ENCODE measurements at places on chromosomes 12 and 14.

DNA sequence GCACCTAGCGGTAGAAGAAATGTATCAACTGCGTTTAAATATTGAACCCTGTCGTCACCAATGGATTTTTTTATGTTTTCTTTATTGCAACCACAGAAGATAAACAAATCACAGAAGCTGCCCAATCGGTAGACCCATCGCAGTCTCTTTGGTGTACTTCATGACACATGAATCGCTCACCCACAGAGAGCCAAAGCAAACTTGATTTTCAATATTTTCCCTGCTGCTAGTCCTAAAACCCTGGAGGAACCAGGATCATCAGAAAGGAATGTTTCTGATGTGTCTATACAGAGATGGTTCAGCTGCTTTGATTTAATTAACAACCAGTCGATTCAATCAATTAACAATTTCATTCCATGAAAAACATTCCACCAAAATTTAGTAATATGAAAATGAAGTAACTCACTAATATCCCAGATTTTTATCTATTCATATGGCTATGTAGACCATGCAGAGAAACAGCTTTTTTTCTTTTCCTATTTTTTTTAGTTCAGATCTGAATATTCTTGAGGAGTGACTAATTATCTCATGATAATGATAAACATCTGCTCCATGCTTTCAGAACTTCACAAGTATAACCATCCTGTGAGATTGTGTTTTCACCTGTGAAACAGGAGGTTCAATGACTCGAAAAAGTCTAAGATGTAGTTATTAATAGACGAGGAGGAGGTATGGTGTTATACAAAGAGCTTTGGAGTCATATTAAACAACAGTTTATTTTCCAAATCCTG, 46.1 kb downstream of the DIO2 start:
- DNase-seq = no peak

GRCh38 chr12:28555748-28556147, 365.5 kb downstream of the CCDC91 start:
- no peak for DNase-seq

- no peak for DNase-seq
Observed at GRCh38 chr12:62028536-62028935, 231.7 kb upstream of the USP15 start.

DNA sequence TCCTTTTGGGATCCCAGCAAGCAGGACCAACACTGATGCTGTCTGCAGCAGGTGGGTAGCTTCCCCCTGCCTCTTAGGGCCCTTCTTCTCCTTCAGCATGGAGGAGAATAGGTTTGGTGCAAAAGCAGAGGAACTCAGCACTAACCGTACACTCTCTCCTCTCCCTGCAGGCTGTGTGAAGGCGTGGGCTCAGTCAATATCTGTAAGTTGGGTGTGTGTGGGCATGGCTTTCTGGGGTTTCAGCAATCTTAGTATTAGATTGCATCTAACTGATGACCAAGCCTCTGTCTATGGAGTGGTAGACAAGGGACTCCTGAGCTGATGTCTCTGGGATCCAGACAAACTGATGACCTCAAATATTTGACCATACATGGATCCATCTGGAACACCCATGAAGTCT, 14.3 kb downstream of the KRT85 start:
- no peak for DNase-seq

DNA sequence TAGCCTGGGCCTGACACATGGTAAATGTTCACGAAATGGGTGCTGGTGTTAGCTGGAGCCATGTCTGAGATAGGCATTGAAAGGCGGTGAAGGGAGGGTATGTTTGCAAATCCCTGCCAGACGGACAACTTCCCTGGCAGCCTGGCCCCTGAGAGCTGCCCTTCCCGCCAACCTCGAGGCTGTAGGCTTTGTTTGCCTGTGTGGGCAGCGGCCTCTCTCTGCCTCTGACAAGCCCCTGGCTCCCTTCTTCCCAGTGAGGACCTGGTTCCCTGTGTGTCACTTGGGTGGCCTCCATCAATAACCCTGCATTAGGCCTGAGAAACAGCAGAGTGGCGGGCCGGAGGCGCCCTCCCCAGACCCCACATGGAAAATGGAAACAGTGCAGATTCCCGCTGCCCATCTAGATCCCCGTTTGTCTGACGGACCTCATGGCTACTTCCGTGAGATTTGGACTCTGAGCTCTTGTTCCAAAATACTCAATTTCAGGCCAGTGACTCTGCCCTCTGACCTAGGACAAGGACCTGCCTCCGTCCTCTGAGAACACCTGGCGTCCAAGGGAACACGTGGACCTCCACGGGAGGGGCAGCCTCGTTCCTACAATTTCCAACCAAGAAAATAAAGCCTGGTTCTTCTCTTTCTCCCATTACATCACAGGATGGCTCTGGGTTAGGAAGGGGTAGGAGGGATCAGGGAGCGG, 325.5 kb downstream of the DPF3 start:
- no peak for DNase-seq

DNA sequence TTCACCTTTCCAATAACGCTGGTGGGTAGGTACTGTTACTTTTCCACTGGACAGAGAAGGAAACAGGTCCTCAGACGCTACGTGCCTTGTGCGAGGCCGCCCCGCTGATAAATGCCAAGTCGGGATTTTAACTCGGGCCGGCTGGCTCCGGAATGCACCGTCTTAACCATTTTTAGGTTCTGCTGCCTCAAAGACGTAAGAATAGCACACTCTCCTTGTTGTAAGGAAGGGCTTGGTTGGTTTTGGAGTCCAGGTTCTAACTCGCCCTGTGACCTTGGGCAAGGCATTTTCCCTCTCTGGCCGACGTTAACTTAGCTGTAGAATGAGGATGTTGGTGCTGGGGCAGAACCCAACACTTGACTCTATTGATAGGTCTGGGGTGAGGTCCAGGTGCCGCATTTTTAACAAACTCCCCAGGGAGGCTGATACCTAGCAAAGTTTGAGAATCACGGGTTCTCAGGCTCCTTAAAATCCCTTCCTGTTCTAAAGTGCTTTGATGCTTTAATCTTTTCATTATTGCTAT, 814 bp downstream of the ANKRD13A start:
- no peak for DNase-seq

DNA sequence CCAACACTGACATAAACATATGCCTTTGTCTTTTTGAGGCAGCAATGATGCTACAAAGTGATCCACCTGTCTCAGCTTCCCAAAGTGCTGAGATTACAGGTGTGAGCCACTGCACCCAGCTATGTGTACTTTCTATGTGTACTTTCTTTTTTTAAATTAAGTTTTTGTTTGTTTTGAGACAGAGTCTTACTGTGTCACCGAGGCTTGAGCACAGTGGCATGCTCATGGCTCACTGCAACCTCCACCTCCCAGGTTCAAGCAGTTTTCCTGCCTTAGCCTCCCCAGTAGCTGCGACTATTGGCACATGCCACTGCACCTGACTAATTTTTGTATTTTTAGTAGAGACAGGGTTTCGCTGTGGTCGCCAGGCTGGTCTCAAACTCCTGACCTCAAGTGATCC, 172.5 kb upstream of the ALG10B start:
- no peak for DNase-seq

DNA sequence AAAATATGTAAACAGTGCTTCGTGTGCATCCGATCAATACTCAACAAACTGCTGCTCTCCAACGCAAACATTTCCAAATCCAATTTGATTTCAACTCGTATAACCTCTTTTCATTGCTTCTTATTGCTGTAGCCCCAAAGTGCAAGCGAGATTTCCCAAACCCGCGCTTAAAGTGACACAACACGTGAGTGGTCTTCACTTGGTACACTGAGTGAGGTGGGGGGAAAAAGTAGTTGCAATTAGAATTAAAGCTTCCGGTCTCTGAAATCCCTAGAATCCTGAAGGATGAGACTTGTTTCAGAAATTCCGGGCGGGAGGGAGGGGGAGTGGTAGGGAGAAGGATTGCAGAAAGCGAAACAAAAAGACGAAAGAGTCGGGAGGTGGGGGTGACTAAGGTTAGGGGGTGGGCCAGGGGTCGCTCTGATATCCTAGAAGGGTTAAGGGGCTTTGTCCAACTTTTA, 387.5 kb downstream of the BCAT1 start:
- no peak for DNase-seq

GRCh38 chr14:36655963-36656686, 5.5 kb upstream of the PAX9 start:
- peak; percentile 42 for DNase-seq

DNA sequence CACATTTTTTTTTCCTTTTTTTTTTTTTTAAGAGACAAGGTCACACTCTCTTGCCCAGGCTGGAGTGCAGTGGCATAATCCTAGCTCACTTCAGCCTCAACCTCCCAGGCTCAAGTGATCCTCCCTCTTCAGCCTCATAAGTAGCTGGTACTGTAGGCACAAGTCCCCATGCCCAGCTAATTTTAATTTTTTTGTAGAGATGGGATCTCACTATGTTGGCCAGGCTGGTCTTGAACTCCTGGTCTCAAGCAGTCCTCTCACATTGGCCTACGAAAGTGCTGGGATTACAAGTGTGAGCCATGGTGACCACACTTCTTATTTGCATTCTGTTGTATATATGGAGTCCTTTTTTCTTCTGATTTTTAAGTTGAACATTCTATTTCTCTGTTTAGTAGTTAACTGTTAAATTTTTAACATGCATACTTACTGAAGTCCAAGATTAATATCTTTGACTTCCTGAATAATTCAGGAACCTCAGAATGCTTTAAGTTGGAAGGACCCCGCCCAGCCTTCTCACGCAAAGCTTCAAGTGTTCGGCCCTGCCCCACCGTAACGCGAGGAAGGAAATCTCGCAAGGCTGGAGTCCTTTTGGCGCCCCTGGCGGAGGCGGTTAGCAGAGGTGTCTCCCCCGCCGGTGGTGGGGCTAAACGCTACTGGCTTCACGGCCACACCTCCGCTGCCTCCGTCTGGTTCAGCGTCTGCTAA, 21.6 kb downstream of the SPATS2 start:
- DNase-seq = no peak

- DNase-seq = no peak
Observed at GRCh38 chr12:101829639-101830366, 956 bp downstream of the GNPTAB start.

DNA sequence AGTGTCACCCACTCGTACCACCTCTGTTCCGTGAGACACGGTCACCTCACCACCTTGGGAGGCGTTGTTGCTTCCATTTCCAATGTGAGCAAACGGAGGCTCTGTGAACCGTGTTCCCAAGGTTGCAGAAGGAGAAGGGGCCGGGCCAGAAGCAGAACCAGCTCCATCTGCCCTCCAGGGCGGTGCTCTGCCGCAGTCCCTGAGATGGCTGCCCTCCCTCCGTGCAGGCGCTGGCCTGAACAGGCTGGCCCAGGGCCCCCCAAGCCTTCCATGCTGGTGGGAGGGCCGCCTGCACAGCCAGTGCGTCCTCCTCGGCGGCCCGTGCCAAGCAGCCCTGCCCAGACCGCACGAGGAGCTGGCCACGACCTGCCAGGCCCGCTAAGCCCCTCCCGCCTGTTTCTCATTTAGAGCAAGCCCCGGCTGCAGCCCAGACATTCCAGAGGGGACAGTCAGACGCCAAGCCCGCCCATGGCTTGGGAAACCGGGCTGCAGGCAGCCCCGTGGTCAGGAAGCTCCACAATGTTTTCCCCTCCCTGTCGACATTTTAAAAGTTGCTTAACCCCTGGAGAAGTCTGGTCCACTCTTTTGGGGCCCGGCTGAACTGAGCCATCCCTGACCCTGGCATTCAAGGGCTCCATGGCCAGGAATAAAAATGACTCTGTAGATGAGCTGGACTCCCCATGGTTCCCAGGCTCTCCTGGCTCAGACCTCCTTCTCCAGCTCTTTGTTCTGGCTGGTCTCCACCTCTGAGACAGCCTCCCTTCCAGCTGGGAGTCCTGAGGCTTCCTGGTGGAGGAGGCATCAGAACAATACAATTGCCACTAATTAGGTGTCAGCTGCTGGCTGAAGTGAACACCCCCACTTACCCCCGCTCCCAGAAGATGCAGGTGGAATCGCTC, 236.0 kb downstream of the BCL11B start:
- no peak for DNase-seq

- DNase-seq = no peak
Observed at GRCh38 chr12:104083769-104084475, 19.6 kb downstream of the HCFC2 start.

DNA sequence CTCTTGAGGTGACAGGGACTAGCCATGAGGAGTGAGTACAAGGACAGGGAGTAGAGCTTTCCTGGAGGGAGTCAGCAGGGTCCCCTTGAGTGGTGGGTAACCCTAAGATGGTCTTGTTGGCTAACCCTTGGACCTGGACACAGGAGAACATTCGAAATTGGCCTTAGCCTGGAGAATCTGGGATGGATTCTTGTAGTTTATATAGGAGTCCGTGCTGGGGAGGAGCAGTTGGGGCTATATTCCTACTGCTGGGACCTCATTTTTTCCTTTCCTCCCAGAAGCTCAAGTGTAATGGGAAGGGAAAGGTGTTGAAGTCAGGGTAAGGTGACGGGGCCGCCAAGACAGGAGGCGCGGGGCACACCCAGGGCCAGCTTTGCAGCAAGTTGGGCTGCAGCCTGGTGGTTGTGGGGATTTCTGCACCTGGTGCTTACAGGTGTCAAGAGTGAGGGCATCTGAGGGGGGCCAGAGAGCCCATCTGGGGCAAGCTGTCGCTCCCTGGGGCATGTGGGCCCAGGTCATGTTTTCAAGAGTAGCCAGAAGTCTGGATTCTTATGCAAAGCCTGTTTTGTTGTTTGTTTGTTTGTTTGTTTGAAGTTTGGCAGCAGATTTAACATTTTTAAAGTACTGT, 5.1 kb downstream of the BCL7A start:
- DNase-seq = no peak

DNA sequence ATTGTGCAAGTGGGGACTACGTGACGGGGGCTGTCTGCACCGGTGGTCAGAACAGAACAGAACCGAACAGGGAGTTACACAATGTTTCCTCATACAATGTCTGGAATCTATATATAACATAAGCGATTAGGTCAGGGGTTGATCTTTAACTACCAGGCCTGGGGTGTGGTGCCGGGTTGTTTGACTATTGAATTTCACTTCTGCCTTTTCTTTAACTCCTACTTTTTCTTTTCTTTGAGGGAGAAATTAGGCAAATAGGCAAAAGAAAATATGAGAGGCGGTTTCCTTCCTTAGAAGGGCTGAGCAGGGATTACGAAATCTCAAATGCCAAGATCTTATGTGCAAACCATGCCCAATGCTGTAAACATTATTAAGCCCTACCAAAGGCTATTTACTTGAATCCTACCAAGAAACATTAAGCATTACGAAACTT, 140.3 kb downstream of the SLC38A6 start:
- no peak for DNase-seq

DNA sequence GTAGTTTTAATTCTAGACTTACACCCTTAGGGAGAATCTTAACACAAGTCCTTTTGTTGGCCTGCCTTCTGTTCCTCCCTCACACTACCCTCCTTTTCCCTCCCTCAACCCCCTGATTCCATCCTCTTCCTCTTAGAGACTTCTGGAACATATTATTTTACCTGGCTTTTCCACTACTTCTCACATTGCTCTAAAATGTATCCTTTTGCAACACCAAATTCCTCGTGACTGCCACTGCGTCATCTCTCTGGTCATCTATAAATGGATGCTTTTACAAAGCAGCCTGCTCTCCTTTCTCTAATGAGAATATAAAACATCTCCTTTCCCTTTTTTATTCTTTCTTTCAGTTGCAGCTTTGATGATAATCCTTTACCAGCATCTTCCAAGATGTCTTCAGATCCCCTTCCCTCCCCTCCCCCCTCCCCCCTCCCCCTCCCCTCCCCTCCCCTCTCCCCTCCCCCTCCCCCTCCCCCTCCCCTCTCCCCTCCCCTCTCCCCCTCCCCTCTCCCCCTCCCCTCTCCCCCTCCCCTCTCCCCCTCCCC, 93.6 kb downstream of the DIP2B start:
- DNase-seq = no peak

All from NCI-H1092 (cell line).